ENCODE measurements at places on chromosomes 5 and 9. TPM values are rescaled to one million over a fixed set of nuclear protein-coding genes. Genes with fewer than 3 reads are reported as not detected.

The MCTP1 gene
- total RNA-seq = not detected

The EQTN gene
- not detected for total RNA-seq

The FAM169A gene
- total RNA-seq = 9.0 TPM

- DNase-seq = no peak
These were observed 422.3 kb downstream of the TMEM232 start for GRCh38 chr5:110304176-110304575.

GRCh38 chr9:22065431-22066200 lies 56.5 kb upstream of the CDKN2B start:
- DNase-seq = no peak

All from activated CD4-positive, alpha-beta memory T cell treated with anti-CD3 and anti-CD28 coated beads for 36 hours (primary cell).